ENCODE measurements at places on chromosomes 5 and 9. TPM values are rescaled to one million over a fixed set of nuclear protein-coding genes. Genes with fewer than 3 reads are reported as not detected.

The CXCL14 gene
- total RNA-seq, result 1.3 TPM

The CCDC152 gene
- 0.77 TPM for total RNA-seq

The PCDH12 gene
- 11.1 TPM for total RNA-seq

The ARID3C gene
- not detected for total RNA-seq

The MUSK gene
- 1.3 TPM for total RNA-seq

The ENTREP1 gene
- 21.3 TPM for total RNA-seq

The COL15A1 gene
- 47.2 TPM for total RNA-seq

The IFNK gene
- not detected for total RNA-seq

The NKD2 gene
- 3.4 TPM for total RNA-seq

The SLIT3 gene
- total RNA-seq, result 8.4 TPM

The ANKRD18A gene
- 1.4 TPM for total RNA-seq

The CRHBP gene
- 0.92 TPM for total RNA-seq

The FIBCD1 gene
- 0.40 TPM for total RNA-seq

The TNFSF8 gene
- total RNA-seq, result 0.77 TPM

The SLC6A7 gene
- total RNA-seq, result not detected

The RELL2 gene
- total RNA-seq, result 0.55 TPM

The DMRT3 gene
- not detected for total RNA-seq

The APBB3 gene
- 13.3 TPM for total RNA-seq

The PCDHA8 gene
- not detected for total RNA-seq

The DPP7 gene
- total RNA-seq, result 155 TPM

The SUSD1 gene
- total RNA-seq, result 6.8 TPM

The IL13 gene
- total RNA-seq, result not detected

The GRM6 gene
- not detected for total RNA-seq

The OR4F3 gene
- not detected for total RNA-seq

The COL23A1 gene
- total RNA-seq, result 20.4 TPM

The TPPP gene
- 34.8 TPM for total RNA-seq

The OCLN gene
- 1.6 TPM for total RNA-seq

The LOX gene
- 6.0 TPM for total RNA-seq

The FOXD4 gene
- 0.12 TPM for total RNA-seq

The SPINK13 gene
- total RNA-seq, result not detected

The GLT6D1 gene
- total RNA-seq, result not detected

The MEIKIN gene
- total RNA-seq, result not detected

The KDM3B gene
- 40.8 TPM for total RNA-seq

The HTR1A gene
- not detected for total RNA-seq

The MORN5 gene
- not detected for total RNA-seq

The DDX31 gene
- total RNA-seq, result 5.8 TPM

The MARCOL gene
- not detected for total RNA-seq

The ECSCR gene
- total RNA-seq, result 20.6 TPM

The HMGCR gene
- 10.1 TPM for total RNA-seq

The ITK gene
- total RNA-seq, result 0.99 TPM

The SYK gene
- 5.1 TPM for total RNA-seq

The C5orf52 gene
- total RNA-seq, result not detected

The HBEGF gene
- total RNA-seq, result 21.9 TPM

The TRAPPC13 gene
- 23.0 TPM for total RNA-seq

The NINJ1 gene
- 46.8 TPM for total RNA-seq

The NEURL1B gene
- 32.0 TPM for total RNA-seq

The CYFIP2 gene
- total RNA-seq, result 33.3 TPM

The GLDC gene
- total RNA-seq, result not detected

The BARHL1 gene
- not detected for total RNA-seq

The ADAMTS2 gene
- 4.3 TPM for total RNA-seq

The OBP2B gene
- not detected for total RNA-seq

Measured in left ventricle myocardium superior (tissue), 1 donor.